Memory B cell (primary cell): ENCODE measurements at places on chromosomes 16 and 17.

- no peak for DNase-seq
These were observed 50.1 kb downstream of the XPO6 start for GRCh38 chr16:28161626-28162025.

DNA sequence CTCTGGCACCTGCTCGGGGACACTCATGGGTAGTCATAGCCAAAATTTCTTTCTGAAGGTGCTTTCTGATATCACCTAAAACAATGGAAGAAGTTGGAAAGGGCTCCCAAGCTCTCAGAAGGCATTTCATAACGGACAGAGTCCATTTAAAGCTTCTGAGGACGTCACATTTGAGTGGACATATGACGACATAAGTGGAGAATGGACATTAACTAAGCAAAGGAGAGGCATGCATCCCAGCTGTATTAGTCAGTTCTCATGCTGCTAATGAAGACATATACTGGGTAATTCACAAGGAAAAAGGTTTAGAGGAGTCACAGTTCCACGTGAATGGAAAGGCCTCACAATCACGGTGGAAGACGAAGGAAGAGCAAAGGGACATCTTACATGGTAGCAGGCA, 260.2 kb upstream of the DYNLRB2 start:
- DNase-seq: no peak

DNA sequence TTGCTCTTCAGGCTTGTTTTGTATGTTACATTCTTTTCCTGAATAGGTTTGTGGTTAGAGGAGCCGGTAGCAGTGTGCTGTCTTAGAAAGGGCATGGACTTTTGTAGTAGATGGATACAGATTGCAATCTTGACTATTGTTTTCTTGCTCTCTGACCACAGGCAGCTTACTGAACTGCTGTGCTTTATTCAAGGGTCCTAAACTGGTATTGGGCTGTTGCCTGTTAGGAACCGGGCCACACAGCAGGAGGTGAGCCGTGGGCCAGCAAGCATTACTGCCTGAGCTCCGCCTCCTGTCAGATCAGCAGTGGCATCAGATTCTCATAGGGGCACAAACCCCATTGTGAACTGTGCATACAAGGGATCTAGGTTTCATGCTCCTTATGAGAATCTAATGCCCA, 373.9 kb downstream of the CPPED1 start:
- DNase-seq: no peak

DNA sequence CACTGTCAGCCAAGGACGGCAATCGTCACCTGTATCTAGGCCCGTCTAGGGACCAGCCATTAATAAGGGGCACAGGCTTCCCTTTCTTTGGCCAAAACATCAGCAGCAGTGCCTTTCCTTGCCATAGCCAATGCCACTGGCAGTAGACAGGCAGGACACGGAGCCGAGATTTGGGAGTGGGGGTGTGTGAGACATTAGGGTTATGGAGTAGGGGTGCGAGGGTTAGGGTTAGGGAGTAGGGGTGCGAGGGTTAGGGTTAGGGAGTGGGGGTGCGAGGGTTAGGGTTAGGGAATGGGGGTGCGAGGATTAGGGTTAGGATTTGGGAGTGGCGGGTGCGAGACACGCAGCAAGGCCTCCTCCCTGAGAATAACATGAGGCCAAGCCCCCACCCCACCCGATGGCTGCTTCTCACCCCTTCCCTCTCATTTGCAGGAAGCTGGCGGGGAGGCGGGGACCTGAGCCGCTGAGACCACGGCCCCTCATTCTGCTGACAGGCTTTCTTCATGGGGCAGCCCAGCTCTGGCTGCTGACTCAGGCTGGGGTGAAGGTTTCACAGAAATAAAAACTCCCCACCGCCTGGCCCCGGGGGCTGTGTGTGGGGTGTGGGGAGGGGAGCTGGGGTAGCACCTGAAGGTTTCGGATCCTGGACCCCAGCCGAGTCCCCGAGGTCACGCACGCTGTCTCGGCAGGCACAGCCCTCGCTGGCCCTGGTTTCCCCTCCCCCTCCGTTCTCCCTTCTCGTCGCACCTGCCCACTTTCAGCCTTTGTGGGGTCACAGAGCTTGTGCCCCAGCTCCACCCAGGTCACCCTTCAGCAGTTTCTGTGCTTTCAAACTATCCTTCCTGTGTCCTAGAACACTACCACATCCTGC, 93.8 kb downstream of the PGS1 start:
- no peak for DNase-seq

DNA sequence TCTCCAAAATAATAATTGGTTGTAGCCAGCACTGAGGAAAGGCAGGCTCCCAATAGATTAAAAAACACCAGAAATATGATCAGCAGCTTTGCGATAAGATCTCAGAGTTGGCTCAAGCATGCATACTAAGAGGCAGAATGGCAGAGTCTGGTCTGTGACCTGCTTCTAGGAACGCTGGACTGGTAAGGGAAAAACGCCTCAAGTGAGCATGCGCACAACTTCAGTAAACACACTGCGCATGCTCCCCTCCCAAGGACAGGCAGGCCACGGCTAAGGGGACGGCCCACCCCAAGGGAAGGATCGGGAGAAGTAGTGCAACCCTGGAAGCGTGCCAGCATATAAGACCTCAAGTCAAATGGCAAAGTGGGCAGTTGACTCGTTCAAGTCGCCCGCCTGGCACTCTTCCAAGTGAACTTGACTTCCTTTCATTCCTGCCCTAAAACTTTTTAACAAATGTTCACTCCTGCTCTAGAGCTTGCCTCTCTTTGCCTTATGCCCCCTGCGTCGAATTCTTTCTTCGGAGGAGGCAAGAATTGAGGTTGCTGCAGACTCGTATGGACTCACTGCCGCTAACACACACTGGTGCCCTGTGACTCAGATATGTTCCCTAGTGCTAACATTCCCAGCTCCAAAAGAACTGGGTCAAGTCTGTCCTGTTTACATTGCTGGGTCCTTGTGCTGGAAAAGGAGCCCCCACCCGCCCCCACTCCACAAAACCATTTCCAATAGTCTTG, 22.4 kb upstream of the PRM1 start:
- no peak for DNase-seq
